ENCODE measurements at places on chromosomes 1 and 21.

DNA sequence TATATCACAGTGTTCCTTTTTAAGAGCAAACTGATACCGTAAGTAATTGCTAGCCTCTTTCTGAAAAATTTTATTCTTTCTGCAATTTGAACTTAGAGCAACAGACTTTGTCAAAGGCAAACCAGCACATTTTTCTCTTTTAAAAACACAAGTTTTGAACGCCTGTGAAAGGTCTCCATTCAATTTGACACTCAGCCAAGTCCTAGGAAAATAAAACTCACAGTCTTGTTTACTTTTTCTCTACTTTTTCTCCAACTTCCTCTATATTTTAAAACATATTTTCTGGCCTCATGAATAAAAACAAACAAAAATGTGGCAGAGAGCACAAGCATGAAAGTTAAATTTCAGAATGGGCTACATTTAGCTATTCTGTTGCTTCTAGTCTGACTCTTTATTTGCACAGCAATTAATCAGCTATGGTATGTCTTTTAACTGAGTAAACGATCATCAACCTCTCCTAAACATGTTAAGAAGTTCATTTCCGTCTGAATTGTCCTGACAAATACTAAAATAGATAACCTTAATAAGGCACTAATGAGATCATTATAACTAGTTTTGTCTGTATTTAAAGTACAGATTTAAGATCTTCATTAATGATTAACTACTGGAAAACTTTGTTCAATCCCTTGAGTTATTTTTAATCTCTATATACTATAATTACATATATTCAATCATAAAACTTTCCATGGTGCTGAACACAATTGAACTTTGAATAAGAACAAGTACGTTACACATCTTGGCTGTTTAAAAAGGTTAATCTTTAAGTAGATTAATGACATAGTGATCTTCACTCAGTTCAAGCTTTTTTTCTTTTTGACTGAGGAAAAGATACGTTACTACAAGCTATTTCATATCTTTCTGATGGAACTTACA lies 550.6 kb downstream of the PTBP2 start:
- DNase-seq: no peak

- no peak for DNase-seq
Measured at GRCh38 chr1:180928331-180929230, 15.9 kb downstream of the KIAA1614 start.

DNA sequence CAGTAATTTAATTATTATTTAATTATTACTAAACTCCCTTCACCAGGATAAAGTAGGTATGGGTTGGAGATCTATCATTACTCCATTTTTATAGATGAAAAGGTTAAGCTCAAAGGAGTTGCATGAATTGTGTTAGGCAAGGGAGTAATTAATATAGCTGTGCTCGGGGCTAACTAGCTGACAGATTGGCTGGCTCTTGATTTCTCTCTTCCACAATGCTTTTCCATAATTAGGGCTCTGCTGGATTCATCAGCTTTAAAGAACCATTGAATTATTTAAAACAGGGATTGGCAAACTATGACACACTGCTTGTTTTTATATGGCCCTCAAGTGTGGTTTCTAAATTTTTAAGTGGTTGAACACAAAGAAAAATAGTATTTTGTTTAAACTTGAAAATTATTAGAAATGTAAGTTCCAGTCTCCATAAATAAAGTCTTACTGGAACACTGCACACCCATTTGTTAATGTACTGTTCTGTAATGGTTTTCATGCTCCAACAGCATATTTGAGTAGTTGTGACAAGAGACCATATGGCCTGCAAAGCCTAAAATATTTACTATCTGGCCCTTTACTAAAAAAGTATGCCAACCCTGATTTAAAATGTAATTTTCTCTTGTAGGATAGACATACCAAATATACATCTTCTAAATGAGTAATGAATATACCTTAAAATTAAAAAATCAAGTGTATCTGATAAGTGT lies 76.4 kb downstream of the GDAP2 start:
- DNase-seq: no peak

DNA sequence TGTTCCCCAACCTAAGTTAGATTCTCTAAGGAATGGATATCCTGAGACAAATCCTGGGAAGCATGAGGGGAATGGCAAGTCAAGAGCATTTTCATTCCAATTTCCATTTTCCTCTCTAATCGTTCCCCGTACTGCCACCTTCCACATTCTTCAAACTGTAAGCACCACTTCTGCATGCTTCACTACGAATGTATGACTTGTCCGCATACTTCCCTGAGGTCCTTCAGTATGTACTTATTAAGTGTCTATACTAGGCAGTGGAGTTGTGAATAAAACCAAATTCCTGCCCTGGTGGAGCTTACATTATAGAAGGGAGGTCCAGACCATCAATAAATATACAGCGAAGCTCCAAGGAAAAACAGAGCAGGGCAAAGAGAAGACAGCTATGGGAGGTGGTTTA lies 154.8 kb downstream of the GREM2 start:
- no peak for DNase-seq

Data from CD4-positive, alpha-beta T cell treated with Interleukin-15 for 1 hour (primary cell).